ENCODE measurements at places on chromosomes 3 and 15. TPM values are rescaled to one million over a fixed set of nuclear protein-coding genes. Genes with fewer than 3 reads are reported as not detected.

GLDN gene
- total RNA-seq = 0.57 TPM

RNU5B-1 gene
- total RNA-seq = not detected

FBXL22 gene
- total RNA-seq = not detected

DNA sequence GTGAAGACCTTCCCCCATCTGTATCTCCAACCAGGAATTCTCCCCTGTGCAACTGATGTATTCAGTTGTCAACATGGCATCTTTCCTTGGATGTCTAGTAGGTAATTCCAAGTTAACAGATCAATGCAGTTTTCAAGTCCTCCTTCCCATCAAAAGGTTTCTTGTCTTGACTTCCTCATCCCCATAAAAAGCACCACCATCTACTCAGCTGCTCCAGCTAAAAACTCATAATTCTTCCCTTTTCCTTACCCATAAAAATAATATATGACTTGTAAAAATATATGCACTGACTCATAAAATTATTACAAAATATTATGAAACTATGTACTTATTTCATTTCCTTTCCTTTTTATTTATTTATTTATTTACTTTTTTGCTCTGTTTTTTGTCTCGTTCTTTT lies 5.0 kb upstream of the CAND2 start:
- no peak for DNase-seq

DNA sequence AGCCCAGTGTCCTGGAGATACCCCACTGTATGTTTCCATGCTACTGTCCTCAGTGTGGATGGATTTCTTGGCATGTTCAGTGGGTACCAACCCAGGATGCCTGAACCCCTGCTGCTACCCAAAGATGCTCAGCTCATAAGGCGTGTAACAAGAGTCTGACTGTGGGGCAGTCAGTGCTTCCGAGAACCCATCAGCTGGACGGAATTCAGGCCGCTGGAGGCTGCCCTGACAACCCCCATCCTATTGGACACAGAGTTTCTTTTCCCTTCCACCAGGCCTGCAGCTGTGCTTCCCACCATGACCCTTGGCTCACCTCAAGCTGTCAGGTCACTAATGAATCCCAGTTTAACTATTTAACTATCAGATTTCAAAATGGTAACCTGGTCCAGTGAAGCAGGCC lies 224.1 kb upstream of the FEZF2 start:
- no peak for DNase-seq

GRCh38 chr3:141921316-141921715 lies 44.9 kb downstream of the ATP1B3 start:
- no peak for DNase-seq
